ENCODE measurements at places on chromosomes 7 and 10.

DNA sequence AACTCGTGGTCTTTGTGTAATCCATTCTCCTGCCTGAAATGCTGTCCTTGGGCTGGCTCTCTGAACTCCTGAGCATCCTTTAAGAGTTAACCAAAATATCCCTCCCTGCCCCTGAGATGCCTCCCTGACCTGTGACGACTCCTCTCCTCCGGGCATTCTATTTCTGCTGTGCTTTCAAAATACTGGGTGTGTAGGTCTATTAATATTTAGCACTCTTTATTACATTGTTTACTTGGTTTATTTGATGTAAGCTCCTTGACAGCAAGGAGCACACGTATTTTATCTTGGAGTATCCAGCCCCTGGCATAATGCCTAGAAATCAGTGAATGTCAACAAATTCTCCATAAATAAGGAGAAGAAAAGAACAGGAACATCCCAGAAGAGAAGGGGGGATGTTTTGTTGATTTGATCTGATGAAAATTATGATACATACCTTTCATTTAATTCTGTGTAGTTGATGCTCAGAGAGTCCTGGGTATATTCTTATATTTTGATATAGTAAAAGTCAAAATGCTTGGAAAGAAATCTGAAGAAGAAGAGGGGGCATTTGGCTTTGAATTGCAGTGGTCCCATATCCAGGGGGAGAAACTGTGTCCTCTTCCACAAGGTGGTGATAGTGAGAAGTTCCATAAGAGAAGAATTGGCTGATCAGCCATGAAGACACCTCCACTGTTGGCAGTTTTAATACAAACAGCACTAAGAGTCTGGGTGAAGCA lies 107.7 kb upstream of the MPP7 start:
- DNase-seq: no peak

GRCh38 chr7:43516581-43517342 lies 66.1 kb upstream of the STK17A start:
- no peak for DNase-seq

- DNase-seq: no peak
Observed at GRCh38 chr7:53518319-53518718, 482.9 kb downstream of the POM121L12 start.

- DNase-seq: no peak
Observed at GRCh38 chr7:22700559-22701002, 26.4 kb upstream of the IL6 start.

DNA sequence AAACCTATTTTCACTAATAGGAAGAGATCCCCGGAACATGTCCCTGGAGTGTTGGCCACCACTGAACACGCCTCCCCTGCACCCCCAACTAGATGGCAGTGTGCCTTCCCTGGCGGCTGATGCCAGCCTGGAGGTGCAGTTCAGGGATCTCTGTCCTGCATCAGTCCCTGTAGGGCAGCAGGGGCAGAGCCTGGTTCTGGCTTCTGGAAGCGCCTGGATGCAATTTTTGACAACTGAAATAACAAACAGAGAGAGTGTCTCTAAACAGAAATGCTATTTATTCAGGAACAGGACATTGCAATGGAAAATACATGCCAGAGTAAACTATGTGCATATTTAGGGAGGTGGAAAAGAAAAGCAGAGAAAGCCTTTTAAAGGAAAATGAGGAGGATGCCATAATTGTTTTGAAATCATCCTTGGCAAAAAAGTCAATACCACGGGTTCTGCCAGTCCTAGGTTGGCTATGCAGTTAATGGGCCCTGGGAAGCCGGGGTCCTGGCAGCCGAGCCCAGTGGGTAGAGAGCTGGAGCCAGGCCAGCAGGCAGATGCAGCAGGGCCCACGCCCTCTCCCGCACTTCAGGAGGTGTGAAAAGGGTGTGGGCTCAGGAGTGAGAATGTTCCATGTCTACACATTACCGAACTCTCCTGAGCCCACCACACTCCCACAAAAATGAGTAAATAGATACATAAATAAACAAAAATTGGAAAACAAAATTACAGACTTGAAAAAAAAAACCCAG lies 18.5 kb downstream of the ANTXRL start:
- DNase-seq: no peak

DNA sequence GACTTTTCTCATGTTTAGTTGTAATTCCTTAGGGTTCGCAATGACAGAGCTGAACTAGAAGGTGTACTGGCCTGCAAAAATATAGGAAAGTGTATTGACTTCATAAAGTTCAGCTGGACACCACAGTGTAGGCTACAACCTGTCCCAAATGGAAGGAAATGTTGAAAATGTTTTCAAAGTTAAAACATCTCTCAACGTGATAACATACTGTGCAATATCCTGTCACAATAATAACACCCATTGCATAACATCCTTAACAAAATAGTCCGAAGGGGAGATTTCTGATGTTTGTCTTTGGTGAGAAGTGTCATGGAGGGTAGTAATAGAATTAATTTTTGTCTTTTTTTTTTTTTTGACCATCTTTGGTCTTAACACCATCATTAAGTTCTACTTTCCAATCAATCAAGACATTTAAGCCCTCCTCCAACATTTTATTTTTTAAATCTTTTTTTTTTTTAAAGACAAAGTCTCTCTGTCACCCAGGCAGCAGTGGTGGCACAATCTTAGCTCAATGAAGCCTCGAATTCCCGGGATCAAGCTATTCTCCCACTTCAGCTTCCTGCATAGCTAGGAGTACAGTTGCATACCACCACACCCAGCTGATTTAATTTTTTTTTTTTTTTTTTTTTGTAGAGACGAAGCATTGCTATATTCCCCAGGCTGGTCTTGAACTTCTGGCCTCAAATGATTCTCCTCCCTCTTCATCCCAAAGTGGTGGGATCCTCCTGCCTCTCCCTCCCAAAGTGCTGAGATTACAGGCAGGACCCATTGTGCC lies 45.7 kb downstream of the DYNC1I1 start:
- no peak for DNase-seq

DNA sequence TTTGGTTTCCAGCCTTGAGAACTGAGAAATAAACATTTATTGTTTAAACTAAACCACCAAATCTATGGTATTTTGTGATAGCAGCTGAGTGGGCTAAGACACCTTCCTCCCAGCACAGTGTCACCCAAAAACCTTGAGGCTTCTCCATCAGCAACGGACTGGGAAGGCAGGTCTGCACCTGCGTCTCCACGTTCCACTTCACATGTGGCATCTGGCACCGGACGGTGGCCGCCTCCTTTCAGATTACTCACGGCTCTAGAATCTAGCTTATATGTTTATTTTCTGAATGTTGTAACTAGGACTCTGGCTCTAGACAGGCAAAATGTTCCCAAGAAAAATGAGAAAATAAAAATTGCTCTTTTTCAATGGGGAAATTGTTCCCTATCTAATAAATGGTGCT lies 201.0 kb downstream of the ADARB2 start:
- no peak for DNase-seq

DNA sequence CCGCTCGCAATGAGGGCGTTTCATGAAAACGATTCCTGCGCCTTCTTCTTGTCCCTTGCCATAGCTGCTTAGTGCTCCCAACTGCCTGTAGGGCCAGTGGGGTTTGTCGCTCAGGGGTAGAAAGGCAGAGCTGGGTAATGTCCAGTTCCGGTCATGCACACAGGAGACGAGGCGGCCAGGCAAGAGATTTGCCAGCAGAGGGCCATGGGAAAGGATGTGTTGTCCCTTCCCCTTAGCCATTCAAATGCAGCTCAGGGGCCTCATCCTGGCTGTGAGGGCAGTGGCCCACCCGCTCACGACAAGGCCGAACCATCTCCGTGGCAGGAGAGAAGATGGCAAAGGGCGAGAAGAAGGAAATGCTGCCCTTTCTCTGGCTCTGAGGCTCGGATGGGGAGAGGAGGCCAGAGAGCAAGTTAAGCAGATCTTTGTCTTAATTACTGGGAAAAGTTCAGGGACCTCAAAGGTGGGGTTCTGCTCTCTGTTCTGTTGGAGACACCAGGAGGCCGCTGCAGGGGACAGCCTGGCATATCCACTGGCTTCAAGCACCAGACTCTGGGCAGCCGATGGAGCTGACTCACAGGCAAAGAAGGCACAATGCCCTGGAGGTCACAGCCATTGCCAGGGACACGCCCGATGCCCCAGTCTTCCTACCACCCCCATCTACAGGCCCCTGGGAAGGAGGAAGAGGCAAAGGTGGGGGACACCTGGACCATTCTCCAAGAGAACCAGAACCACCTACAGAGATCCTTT lies 534.8 kb upstream of the MGMT start:
- DNase-seq: no peak

- peak; percentile 76 for DNase-seq
Observed at GRCh38 chr7:148962823-148963582, 65.3 kb downstream of the PDIA4 start.

DNA sequence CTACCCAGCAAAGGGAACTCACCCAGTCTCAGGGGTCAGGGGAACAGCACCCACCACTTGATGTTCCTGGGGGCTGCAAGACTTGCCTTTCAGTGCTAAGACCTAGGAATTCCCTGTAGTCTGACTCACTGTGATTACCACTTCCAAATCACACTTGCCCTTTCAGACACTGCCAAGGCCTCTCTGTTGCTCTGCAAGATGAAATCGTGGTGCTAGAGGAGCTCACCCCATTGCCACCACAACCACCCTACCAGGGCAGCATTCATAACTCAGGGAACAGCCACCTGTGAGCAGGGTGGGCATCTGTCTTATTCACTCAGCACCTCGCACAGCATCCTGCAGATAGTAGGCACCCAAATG lies 36.5 kb downstream of the XPNPEP1 start:
- DNase-seq: no peak

GRCh38 chr10:118913825-118914224 lies 115.7 kb upstream of the NANOS1 start:
- no peak for DNase-seq

DNA sequence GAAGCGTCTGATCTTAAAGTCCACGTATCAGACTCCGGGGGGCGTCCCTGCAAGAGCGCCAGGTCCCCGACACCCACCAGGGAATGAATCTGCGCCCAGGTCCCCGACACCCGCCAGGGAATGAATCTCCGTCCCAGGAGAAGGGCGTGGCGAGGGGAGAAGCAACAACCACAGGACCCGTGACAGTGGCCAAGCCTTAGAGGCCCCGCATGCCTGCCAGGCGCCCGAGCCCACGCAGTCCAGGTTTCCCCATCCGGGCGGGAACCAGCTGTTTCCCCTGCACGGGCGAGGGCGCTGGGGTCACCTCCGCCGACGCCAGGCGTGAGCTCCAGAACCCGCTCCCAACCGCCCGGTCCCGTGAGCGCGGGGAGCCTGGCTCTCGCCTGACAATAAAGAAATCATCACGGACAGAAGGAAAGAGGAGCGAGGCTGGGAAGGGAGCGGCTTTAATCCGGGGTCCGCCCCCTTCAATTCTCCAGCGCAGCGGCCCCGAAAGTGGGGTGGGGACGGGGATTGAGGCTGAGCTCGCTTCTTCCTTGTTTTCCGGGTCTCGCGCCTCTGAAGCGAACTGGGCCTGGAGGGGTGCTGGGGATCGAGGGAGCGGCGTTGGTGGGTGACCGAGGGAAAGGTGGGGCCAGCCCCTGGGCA lies 29.0 kb upstream of the BMS1 start:
- DNase-seq: no peak

DNA sequence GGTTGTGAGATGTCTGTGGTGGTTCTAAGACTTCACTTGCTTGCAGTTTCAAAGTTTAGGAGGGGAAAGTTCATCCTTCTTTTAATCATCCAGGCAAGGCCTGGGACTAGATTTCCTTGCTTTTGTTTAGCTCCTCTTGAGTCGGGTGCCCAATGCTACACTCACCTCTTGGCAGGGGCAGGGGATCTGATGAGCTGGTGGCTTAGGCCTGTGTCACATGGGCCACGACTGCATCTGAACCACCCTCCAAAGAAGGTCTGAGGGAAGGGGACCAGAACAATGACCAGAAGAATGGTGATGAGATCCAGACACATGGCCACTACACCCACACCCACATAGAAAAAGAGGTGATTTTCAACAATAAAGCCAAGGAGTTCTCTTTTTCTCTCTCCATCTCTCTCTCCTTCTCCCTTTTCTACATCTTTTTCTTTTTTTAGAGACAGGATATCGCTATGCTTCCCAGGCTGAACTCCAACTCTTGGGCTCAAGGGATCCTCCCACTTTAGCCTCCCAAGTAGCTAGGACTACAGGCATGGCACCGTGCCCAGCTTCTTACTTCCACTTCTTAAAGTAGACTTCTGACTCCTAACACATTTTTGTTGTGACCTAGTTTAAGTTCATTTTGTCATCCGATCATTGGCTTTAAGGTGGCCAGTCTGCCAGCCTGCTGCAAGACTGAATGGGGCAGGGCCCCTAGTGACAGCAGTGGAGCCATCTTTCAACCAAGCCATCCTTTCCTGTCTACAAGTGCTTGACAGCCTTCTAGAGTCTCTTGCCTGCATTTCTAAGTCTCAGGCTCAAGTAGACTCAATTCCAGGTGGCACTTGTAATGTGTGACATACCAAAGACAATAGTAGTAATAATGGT lies 350.9 kb downstream of the RNLS start:
- no peak for DNase-seq

DNA sequence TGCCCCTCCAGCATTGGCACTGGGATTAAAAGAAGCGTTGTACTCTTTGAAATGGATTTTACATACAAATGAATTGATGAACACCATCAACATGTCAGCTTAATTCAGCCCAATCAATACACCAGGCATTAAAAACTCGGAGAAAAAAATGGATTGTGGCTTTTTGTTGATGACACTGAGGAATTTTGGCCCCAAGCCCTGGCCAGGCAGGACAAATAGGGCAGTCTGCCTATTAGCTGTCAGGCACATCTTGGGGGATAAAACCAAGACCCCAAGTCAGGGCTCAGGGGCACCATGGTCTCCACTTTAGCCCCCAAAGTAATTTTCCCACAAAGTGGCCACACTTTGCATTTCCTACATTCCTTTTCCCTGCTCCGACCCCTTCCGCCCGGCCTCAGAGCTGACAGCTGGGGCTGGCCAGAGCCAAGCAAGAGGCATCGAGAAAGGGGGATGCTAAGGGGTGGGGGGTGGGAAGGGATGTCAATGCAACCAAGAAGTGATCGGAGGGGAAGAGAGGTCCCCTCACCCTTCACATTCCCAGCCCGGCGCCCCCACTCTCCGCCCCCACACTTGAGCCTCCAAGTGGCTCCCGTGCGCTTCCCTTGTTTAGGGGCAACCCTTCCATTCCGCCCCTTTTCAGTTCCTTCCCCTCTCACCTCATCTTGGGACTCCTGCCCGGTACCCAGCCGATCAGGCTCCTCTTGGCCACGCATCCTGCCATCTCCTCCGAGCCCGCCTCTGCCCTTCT lies 711 bp downstream of the HIP1 start:
- DNase-seq: no peak

- DNase-seq: peak; percentile 62
Observed at GRCh38 chr7:2632733-2633537, 1.1 kb downstream of the TTYH3 start.

DNA sequence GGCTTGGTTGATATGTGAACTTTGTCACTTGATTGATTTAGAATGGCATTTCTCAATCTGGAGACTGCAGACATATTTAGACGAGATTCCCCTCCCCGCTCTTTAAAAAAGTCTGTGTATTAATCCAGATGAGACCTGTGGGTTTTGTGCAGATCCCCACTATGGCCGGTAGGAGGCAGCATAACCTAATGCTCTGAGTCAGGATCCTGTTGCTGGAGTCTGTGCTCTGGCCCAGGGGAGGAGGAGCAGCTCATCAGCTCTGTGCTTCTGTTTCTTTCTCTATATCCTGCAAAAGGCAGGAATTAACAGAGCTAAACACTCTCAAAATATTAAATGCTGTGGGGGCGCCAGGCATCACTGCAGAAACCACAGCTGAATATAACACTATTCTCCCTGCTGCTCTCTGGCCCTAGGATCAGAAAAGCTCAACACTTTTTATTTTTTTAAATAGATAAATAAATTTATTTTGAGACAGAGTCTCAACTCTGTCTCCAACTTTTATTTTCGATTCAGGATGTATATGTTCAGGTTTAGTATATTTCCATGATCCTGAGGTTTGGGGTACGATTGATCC lies 23.9 kb upstream of the SEPHS1 start:
- DNase-seq: peak; percentile 79
